ENCODE measurements at places on chromosomes 6 and 20. TPM values are rescaled to one million over a fixed set of nuclear protein-coding genes. Genes with fewer than 3 reads are reported as not detected.

TAGAP gene
- not detected for total RNA-seq

FAM50B gene
- total RNA-seq, result 3.9 TPM

SNPH gene
- total RNA-seq, result 3.7 TPM

RNF144B gene
- total RNA-seq, result 0.14 TPM

DACT2 gene
- total RNA-seq, result 0.65 TPM

TRIM15 gene
- not detected for total RNA-seq

SLC35D3 gene
- 0.07 TPM for total RNA-seq

FAM83C gene
- total RNA-seq, result 0.05 TPM

NR2E1 gene
- total RNA-seq, result 0.03 TPM

MYL9 gene
- total RNA-seq, result 19.9 TPM

ASCC3 gene
- 16.9 TPM for total RNA-seq

RHAG gene
- 0.10 TPM for total RNA-seq

DEFB115 gene
- not detected for total RNA-seq

SH3BGRL2 gene
- total RNA-seq, result 0.29 TPM

SLC22A2 gene
- 0.23 TPM for total RNA-seq

PERP gene
- total RNA-seq, result 49.6 TPM

BAK1 gene
- 37.1 TPM for total RNA-seq

BMP2 gene
- total RNA-seq, result 0.64 TPM

APOBEC2 gene
- total RNA-seq, result not detected

GSTA3 gene
- total RNA-seq, result not detected

TSPO2 gene
- not detected for total RNA-seq

SLPI gene
- 9.5 TPM for total RNA-seq

VSX1 gene
- total RNA-seq, result 1.6 TPM

TSBP1 gene
- total RNA-seq, result not detected

TMEM151B gene
- not detected for total RNA-seq

KLHDC3 gene
- total RNA-seq, result 30.4 TPM

UBE2V1 gene
- 110 TPM for total RNA-seq

TRERF1 gene
- total RNA-seq, result 5.3 TPM

MOG gene
- total RNA-seq, result not detected

DNAAF9 gene
- 5.0 TPM for total RNA-seq

GSTA1 gene
- total RNA-seq, result not detected

SRSF12 gene
- total RNA-seq, result 1.0 TPM

SCRT2 gene
- not detected for total RNA-seq
